Stimulated activated CD4-positive, alpha-beta T cell treated with anti-CD3 and anti-CD28 coated beads, TNF-alpha, amount 100 ng/mL, for 24 hours (primary cell): ENCODE measurements at places on chromosomes 7 and 10.

DNA sequence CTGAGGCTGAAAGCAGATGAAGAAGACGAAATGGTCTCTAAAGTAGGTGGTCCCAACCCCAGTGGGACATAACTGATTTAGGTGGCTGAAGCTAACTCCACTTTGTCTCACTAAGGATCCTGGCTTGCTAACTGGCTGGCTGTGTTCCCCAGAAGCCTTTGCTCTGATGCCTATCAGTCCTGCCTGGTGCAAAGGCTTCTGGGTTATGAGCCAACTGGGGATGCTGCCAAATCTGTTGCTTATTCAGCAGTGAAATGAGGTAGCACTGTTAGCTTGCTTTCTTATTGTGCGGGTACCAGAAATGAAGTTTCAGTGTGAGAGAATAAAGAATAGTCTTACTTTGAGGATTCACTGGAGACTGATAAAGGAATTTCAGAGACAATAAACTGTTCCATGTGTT is 18.1 kb downstream of the PRKG1 start:
- no peak for DNase-seq

GRCh38 chr7:132112106-132112505 is 464.2 kb downstream of the PLXNA4 start:
- no peak for DNase-seq

GRCh38 chr10:85612378-85612775 is 754.2 kb downstream of the GRID1 start:
- peak; percentile 6 for DNase-seq

- DNase-seq: no peak
Measured at GRCh38 chr7:83524277-83525075, 124.5 kb downstream of the SEMA3E start.

DNA sequence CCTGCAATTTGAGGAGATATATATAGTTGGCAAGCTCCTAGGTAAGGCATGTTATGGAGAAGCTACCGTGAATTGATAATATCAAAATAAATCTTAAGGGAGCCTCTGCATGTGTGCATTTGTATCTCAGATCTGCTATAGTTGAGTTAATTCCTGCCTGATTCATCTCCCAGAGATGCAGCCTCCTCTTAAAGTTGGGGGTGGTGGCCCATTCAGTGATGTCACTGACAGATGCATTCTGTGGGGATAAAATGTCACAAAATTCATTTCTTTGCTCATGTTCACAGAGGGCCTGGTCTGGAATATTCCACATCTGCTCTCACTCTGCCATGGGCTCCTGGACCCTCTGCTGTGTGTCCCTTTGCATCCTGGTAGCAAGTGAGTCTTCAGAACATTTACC is 185.8 kb upstream of the PRSS1 start:
- no peak for DNase-seq

GRCh38 chr10:114470956-114471905 is 66.9 kb upstream of the AFAP1L2 start:
- peak; percentile 33 for DNase-seq

DNA sequence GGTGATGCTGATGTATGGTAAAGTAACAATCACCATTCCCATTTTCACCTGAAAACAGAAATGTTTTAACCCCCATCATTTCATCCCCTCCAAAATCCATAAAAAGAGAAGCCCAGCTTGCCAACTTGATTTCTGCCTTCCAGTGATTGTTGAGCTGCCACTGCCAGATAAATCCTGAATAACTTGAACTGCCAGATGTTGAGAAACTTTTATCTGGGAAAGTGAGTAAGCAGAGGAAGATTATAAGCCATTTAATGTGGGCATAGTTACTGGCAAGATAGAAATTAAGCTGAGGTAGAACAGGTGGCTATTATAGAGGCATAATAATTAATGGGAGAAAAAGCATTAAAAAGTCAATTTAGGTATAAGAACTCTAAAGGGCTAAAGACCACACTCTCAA is 534.1 kb downstream of the ANKRD7 start:
- no peak for DNase-seq

DNA sequence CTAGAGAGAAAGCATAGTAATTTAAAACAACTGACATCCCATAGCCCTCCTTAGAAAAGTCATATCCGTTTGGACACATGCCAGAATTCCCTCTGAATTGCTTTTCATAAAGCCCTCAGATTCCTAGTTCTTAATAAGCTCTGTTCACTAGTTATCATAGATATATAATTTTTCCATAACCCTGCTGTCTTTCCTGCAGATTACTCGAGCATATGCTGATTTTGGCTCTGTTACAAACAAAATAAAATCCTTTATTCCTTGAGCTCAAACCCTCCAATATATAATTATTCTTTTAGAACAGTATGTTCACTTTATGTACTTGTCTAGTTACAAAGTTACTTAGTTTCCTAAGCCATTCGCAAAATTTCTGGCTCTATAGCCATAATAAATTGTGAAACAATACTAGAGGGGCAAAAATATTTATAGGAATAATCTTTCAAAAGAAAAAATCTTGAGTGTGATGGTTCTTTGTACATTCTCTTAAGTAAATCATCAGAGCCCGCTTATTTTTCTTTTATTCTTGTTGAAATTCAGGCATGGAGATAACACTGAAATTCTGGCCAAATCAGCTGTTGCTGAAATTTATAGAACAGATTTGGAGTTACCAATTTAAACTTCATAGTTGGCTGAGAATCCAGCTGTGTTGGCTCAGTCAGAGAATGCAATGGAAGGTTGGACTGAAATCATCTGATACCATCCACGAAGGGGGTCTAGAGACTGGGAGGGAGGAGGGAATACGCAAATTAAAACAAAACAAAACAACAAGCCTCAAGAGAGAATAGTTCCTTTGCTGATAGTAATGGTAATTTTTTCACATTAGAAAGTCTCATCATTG is 146.1 kb upstream of the TMEM196 start:
- no peak for DNase-seq

DNA sequence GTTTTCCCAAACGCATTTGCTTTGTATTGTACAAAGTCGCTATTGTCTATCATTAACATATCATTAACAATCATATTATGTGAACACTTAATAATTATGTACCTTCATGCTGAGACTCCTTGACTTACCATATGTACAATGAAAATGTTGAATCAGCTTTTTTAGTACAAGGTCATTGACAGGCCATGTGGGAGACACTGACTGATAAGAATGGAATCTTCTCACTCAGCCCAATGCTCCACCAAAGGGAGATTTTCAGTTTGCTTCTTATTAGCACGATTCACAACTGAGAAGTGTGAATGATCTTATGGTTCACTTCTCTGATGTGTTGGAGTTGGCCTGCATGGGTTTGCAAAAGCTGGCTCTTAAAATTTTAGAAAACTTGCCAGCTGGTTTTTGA is 253.5 kb upstream of the TEX47 start:
- no peak for DNase-seq

DNA sequence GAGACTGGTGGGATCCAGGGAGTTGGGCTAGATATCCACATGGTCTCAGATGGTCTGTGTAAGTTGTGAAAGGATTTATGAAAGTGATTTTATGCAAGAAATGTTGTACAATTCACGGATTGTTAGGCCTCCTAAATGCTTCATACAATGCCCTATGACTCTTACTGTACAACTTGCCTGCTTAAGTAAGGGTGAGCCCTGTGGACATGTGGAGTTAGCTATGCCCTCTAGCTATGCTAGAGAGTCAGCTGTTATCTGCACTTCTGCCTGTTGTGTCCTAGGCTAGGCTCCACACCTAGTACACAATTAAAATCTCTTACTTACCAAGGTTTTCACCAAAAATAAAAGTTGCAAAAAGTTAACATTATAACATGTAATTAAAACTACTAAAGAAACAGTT is 1.7 kb upstream of the CFAP43 start:
- no peak for DNase-seq

GRCh38 chr10:44685747-44686146 is 225.4 kb upstream of the TMEM72 start:
- DNase-seq: no peak

DNA sequence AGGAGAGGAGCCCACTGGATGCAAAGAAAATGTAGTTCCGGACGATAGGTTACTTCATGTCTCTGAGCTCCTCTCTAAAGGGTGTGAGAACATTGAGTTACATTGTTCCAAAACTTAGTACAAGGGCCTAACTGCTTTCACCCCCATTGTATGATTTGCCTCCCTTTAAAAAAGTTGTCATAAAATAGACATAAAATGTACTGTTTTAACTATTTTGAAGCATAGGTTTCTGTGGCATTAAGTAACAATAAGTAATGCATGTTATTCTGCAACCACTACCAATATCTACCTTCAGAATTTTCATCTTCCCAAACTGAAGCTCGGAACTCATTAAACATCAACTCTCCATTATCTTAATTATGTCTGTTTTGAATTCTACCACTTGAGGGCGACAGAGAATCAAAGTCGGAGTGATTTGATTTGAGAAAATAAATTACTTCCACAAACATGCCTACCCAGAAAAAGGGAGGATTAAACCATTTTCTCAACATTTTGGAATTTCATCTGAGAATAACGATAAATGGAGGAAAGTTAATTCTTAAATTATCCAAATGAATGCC is 2.7 kb downstream of the IGFBP1 start:
- no peak for DNase-seq

- DNase-seq: no peak
Measured at GRCh38 chr7:137947046-137947445, 54.8 kb downstream of the CREB3L2 start.

GRCh38 chr7:77538281-77539212 is 1.5 kb downstream of the PTPN12 start:
- no peak for DNase-seq

GRCh38 chr7:112001091-112001826 is 204.9 kb downstream of the DOCK4 start:
- no peak for DNase-seq

DNA sequence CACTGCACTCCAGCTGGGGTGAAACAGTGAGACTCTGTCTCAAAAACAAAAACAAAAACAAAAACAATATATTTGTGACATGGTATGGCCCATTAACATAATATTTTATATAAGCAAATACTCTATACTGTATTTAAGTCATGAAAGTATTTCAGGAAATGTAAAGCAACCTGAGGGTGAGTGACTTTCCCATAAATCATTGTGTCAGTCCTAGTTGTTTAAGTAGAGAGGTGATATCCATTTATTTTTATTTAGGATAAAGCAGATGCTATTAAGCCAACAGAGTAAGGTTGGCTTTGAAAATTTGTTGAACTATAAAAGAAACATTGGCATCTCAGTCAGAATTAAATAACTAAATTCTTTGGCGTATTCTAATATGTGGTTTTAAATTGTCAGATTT is 60.5 kb downstream of the MKLN1 start:
- no peak for DNase-seq

DNA sequence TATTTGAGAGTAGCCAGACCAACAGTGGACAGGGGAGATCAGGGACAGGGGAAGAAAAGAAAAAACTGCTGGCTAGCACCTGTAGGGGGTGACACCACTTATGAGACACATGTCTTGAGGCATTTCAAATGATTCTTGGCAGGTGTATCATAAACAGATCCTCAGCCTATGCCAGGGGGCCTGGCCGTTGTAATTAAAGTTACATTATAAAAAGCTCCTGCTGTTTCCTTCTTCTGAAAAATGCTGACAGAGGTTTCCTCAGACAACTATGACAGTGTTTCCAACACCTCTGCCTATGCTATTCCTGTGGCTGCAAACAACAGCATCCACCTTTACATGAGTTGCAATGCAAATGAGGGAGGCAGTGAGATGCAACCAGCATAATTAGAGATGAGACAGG is 281.0 kb upstream of the PTER start:
- no peak for DNase-seq

- DNase-seq: no peak
Measured at GRCh38 chr10:118944959-118945633, 84.4 kb upstream of the NANOS1 start.

GRCh38 chr7:133512560-133512959 is 259.7 kb downstream of the EXOC4 start:
- no peak for DNase-seq

DNA sequence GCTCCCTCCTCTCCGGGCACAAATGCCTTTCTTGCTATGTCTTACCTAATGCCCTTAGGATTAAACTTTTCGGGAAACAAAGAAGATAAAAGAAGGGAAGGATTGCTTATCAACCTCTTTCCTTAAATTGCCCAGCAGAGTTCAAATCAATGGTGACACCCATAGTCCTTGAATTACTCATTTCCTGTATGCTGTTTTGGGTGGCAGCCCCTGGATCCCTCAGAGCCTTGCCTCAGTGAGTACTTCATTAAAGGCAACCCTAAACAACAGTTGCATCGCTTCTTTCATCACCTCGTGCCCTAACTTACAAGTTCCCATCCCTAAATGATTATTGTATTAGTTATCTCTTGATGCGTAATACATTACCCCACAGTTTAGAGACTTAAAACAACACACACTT is 31.6 kb upstream of the WAPL start:
- no peak for DNase-seq

GRCh38 chr10:10828623-10829022 is 189.0 kb upstream of the CELF2 start:
- no peak for DNase-seq

GRCh38 chr10:130741901-130742855 is 569.3 kb downstream of the TCERG1L start:
- DNase-seq: no peak

GRCh38 chr10:13795653-13796555 is 209.1 kb downstream of the PRPF18 start:
- DNase-seq: no peak

- DNase-seq: no peak
Measured at GRCh38 chr10:5461914-5462840, 37.2 kb downstream of the CALML5 start.
